ENCODE measurements at places on chromosomes 4 and X.

- DNase-seq: no peak
These were observed 168.7 kb downstream of the SCFD2 start for GRCh38 chr4:53196882-53197771.

GRCh38 chr4:139764686-139765310, 99.2 kb downstream of the MGST2 start:
- DNase-seq: no peak

GRCh38 chrX:152904151-152905080, 6.5 kb downstream of the ZNF185 start:
- peak; percentile 46 for DNase-seq

DNA sequence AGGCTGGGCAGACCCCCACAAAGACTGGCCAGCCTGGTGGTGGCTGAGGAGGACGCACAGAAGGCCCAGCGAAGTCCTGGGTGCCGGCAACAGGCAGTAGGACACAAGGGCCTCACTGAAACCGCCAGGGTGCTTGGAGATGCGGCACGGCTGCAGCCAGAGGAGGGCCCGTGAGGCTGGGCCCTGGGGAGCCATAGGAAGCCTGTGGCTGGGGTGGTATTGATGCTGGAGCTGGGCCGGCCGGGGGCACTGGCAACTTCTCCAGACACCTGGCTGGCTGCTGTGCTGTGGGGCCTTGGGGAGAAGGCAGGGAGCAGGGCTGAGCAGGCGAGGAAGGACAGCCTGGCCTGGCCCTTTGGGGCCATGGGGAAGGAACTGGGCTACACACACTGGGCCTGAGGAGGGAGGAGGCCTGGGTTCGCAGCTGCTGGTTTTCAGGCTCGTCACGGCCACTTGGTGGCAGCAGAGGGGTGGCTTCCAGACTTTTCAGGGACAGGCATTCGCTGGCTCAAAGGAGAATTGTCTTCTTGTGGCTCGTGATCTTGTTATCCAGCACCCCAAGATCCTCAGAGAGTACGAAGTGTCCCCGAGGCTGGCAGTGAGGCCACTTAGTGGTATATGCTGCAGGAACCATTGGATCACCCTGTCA, 37.2 kb downstream of the ATP2B3 start:
- peak; percentile 74 for DNase-seq

DNA sequence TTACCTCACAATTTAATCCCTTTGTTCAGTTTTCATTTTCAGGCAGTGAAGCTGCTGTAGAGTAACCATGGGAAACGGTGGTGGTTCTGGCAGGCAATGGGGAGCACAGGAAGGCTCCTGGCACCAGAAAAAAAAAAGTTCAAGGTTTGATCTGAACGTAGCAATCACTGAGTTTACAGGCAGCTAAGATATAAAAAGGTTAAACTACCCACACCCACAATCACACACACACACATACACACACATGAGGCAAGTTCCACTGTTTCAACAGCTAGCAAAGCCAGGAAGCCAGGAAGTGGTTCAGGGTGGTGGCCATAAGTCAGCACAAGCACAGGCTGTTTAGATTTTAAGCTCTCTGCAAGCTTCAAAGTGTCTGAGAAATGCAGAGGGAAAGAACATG, at the start of gene SULT1B1:
TSS of gene SULT1B1 (minus strand) at position 166 of the 400 bp plus-strand sequence. CDS start 5,403 bp downstream, outside the sequence.
- peak; percentile 85 for DNase-seq

DNA sequence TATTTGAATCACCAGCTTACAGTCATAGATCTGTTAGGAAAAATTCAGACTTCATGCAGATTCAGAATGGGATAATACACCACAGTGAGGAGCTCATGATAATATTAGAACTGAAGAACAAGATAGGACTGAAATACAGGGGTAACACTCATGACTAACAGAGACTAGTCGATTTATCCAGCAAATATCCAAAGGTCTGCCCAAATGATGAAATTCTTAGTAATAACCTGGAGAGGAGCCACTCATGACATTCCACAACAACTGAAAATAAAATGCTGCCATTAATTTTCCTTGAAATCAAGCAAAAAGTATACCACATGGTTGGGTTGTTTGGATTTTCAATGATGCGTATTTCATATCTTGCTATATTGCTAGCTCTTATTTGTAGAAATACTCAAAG, 903.7 kb upstream of the ADGRL3 start:
- DNase-seq: no peak

GRCh38 chr4:128635141-128635954, 174.2 kb upstream of the JADE1 start:
- DNase-seq: no peak

DNA sequence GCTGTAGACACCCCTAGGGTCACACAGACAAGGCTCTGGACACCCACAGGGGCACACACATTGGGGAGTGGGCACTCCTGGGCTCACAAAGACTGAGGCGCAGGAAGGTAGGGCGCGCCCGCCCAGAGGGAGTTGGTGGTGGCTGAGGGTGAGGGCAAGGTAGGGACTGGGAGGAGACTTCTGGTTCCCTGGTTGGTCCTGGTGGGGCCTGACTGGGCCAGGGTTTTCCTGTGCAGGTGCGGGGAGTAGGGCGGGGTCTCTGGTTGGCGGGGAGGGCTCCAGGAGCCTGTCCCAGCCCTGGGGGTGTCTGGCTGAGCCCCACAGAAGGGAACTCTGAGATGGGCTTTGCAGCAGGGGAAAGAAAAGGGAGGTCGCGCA, 6.7 kb upstream of the WAS start:
- DNase-seq: peak; percentile 30

DNA sequence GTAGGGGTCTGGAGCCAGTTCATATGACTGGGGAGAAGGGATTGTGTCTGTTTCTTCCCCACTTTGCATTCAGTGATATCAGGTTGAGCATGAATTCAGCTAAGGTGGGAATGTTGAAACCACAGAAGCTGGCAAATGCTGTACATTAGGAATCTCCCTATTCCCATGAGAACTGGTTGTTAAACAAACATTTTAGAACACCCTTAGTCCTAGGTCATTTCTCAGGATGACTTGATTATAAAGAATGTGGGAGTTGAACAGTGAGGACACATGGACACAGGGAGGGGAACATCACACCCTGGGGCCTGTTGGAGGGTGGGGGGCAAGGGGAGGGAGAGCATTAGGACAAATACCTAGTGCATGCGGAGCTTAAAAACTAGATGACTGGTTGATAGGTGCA, 62.6 kb upstream of the LIMCH1 start:
- no peak for DNase-seq

DNA sequence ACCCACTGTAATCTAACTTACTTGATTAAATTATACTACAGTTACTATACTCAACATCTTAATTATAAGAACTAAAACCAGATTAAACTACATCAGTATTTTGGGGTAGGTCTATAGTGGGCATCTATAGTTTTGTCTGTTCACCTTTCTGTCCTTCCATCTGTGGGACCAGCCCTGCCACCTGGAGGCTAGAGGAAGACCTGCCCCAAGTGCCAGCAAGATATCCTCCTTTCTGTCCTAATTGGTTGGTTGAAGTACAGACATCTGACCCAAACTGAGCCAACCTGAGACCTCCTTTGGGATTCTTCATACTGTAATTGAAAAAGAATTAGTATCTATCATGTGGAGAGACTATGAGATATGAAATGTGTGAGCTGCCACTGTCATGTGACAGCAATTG, 172.2 kb upstream of the TLL1 start:
- DNase-seq: no peak

DNA sequence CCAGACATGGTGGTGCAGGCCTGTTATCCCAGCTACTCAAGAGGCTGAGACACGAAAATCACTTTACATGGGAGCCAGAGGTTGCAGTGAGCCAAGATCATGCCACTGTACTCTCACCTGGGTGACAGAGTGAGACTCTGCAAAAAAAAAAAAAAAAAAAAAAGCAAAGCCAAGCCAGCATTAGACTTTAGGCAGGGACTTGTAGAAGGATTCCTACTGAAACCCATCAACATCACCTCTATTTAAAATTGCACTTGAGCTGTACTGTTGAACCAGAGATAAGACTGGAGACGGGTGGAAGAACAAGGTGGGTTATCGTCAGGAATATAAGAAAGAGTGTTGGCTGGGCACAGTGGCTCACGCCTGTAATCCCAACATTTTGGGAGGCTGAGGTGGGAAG, 15.7 kb upstream of the AFAP1 start:
- no peak for DNase-seq

- DNase-seq: no peak
These were observed 30.2 kb downstream of the CPLX1 start for GRCh38 chr4:795726-796119.

GRCh38 chr4:105555409-105555808, 3.0 kb downstream of the ARHGEF38 start:
- DNase-seq: no peak

- DNase-seq: no peak
These were observed 26.0 kb downstream of the CAPN6 start for GRCh38 chrX:111244235-111244750.

DNA sequence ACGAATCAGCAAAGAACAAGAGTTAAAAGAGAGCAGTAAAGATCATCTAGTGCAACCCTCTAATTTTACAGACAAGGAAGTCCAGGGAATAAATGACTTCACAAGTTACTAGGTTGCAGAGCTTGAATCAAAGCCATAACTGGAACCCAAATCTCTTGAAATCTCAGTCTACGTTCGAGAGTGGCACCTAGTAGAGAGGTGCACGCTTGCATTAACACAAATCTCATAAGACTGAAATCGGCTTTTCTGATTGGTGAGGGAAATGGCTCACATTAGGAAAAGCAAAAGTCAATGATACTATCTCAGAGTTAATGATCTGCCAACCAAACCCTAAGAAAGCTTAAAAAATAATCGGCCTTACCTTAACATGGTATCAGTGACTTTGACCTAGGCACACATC, 43.0 kb downstream of the FAT1 start:
- DNase-seq: no peak

DNA sequence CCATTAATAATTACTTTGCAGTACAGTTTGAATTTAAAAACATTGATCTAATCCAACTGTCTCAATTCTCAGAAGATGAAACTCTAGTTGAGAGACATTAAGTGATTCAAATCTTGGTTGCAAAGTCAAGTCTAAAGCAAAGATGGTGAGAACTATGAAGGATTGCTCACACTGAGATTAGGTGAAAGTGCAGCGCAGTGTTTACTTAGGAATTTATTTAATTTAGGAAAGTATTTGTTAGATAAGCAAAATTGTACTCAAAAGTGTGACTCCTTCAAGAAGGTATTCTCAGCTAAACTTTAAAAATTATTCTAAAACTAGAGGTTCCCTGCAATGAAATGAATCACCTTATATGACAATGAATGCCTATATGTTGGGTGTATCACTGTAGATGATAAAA, 454.9 kb downstream of the PDGFC start:
- no peak for DNase-seq

GRCh38 chrX:103847174-103847870, 15.3 kb upstream of the RAB9B start:
- no peak for DNase-seq

DNA sequence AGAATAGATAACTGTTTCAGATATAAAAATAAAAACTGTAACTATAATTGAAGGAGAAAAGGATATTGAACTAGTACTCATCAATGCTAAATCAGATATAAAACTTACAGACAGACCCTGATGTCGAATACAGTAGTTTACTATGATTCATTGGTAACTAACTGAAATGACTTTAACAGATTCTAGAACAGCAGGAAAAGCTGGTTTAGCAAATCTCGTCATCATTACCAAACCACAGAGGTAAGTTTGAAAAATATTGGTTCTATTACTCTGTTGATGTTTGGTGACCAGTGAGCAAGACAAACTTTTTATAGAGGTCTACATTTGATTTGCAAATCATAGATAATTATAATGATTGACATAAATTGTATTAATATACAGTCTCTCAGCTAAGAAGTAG, 551.4 kb upstream of the ADGRL3 start:
- DNase-seq: no peak

DNA sequence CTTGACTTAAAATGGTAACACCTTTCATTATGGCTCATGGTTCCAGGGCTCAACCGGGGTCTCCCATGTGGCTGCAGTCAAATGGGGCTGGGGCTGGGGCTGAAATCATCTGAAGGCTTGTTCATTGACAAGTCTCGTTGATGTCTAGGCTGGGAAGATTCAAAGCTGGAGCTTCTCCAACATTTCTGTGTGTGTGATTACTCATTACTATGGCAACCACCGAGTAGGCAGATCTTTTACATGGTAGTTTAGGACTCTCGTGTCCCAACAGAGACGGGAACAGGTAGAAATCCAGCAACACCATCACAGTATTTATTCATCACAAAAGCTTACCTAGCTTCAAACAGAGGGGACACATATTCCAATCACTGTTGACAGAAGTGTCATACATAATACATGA, 7.8 kb downstream of the YTHDC1 start:
- no peak for DNase-seq

- DNase-seq: no peak
These were observed 15.1 kb upstream of the TNIP2 start for GRCh38 chr4:2771264-2771663.

DNA sequence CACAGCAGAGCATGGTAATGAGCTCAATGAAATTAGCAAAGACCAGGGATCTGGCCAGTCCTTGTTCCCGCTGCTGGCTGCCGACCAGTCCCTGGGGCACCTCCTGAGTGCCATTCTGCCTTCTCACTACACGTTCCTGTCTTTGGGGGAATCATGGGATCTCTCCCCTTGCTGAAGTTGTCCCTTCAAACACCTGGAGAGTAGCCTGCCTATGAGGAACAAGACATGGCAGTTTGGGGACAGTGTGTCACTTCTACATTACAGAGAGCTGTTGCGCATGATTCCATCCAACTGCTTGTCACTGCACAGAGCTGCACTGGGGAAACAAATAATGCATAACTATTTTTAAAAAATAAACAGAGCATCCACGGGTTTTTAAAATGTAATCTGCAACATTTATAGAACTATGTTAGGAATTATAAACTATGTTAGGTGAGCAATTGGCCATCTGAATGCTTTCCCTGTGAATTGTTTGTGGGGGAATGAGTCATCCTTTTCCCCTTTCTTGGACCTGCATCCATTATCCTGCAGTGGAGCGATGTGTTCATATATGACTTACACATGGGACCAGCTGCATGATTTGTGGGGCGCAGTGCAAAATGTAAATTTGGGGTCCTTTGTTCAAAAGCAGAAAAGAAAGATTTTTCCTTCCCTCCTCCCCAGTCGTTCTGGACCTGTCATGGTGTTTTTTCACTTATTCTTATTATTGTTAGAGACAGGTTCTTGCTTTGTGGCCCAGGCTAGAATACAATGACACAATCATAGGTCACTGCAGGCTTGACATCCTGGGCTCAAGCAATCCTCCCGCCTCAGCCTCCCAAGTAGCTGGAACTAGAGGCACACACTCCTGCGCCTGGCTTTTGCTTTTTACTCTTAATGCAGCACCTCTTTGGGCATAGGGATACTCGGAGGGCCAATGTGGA, 115.0 kb upstream of the TBL1X start:
- no peak for DNase-seq

- DNase-seq: no peak
These were observed 284.3 kb downstream of the SLC7A11 start for GRCh38 chr4:137957806-137958205.

DNA sequence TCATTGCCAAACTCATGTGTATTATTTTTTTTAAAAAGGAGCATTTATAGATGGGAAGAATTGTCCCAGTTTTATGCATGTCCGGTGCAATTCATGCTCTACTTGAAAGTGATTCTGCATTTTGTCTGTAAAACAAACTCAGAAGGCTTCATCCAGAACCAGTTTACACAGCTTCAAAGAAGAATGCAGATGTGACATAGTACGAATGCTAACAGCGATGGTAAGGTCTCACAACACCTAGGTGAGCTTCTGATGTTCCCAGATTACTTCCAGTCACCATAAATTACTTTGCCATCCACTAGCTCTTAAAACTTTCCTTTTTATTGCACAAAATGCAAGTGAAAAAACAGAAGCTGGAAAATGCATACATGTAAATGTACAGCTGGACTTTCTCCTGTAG, 41.5 kb upstream of the AGA start:
- DNase-seq: no peak

- no peak for DNase-seq
These were observed 114.4 kb downstream of the ZNF518B start for GRCh38 chr4:10342866-10343265.
